ENCODE measurements at places on chromosomes 11 and 22. TPM values are rescaled to one million over a fixed set of nuclear protein-coding genes. Genes with fewer than 3 reads are reported as not detected.

WNT11 gene
- 10.8 TPM for polyA plus RNA-seq

SLC5A1 gene
- not detected for polyA plus RNA-seq

LMO2 gene
- polyA plus RNA-seq = 11.4 TPM

FAM89B gene
- polyA plus RNA-seq = 3.2 TPM

PATE4 gene
- polyA plus RNA-seq = not detected

RBMXL2 gene
- not detected for polyA plus RNA-seq

NNMT gene
- polyA plus RNA-seq = 4.8 TPM

BACE1-AS gene
- polyA plus RNA-seq = 32.4 TPM

OR2AG2 gene
- 0.07 TPM for polyA plus RNA-seq
